NCI-H1105 treated with DMSO at 0.1 percent for 48 hours (cell line): ENCODE measurements at places on chromosomes 1 and 21.

DNA sequence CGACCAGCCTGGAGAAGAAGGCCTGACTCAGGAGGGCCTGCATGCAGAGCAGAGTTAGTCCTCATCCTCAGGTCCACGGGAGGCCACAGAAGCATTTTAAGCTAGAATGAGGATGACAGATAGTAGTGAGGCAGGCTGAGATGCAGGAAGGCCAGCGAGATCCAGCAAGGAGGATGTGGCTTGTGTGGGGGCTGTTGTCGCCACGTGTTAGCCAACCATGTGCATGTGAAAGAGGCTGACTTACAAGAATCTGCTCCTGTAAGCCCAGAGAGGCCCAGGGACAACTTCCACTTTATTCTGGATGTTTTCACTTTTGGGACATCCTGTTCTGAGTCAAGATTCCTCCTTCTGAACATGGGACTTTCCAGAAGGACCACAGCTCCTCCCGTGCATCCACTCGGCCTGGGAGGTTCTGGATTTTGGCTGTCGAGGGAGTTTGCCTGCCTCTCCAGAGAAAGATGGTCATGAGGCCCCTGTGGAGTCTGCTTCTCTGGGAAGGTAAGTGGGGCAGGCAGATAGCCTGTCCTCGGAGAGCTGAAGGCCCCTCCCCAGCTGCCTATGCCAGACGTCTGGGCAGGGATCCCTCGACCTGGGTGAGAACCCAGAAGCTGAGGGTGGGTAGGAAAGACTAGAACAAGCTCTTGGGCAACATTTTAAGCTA is at the start of gene SLAMF8:
TSS of gene SLAMF8 (plus strand) at position 433 of the 661 bp plus-strand sequence. CDS start at position 459, 26 bp downstream.
- no peak for DNase-seq

DNA sequence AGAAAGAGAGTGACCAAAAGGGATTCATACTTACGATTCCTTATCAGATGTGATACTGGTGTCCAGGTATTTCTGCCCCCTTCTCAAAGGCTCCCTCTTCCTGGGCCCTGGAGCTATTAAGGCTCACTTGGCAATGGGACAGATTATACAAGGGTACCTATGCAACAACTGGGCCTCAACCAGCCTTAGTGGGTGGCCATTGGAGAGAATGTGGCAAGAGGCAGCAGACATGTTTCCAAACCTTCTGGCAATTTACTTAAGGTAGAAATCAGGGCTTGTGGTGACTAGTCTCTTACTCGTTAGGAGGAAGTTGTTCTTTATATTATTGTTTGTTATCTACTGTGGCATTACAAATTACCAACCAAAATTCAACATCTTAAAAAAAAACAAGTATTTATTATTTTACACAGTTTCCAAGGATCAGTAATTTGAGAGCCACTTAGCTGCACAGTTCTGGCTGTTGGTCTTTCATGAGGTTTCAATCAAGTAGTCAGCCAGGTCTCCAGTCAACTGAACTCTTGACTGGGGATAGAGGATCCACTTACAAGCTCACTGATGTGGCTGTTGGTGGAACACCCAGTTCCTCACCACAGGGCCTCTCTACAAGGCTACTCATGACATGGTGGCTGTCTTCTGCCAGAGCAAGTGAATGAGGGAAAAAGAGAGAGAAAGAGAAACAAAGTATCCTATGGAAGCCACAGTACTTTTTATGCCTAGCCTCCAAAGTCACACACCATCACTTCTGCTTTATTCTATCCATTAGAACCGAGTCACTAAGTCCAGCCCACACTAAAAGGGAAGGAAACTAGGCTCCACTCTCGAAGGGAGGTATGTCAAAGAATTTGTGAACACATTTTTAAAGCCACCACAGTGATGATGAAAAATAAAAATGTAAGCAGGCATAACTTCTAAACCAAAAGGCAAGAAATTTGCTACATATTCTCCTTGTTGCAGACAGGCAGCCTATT is 10.7 kb downstream of the ZNF648 start:
- DNase-seq, result no peak

DNA sequence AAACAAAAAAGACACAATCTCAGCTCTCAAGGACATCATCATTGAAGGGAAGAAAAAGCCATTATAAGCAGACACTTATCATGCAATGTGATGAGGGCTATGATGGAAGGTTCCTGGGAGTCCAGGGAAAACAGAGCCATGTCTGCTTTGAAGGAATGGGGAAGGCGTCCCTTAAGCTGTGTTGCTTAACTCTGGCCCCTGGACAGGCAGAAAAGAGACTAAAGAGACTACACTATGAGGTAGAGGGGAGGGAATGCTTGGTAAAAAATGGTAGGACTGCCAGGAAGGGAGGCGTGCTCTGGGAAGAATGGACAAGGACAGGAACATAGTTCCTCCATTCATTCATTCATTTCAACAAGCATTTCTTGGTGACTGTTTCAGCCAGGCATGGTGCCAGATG is 21.2 kb downstream of the ASAP3 start:
- DNase-seq, result no peak

- DNase-seq, result no peak
These were observed 50.3 kb downstream of the GPR161 start for GRCh38 chr1:168086438-168086837.

DNA sequence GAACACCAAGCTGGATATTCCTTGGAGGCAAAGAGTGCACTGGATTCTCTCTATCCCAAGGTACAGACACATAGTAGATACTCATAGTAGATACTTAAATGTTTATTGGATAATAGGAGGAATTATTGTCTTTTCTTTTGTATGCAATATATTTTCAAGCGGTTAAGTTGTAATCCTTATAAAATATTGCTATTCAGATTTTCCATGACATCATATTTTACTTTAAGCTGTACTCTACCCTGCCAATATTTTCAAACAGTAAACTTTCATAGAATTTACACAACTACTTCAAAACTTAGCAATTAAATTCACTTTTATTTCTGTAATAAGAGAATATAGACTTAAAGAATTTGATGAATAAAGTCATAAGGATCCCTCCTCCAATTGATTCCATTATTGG is 546.5 kb upstream of the CAMK1G start:
- no peak for DNase-seq

- no peak for DNase-seq
These were observed 11.0 kb downstream of the AHCYL1 start for GRCh38 chr1:109995536-109995935.

- DNase-seq, result peak; percentile 8
These were observed 30.5 kb downstream of the BATF3 start for GRCh38 chr1:212669102-212669501.

DNA sequence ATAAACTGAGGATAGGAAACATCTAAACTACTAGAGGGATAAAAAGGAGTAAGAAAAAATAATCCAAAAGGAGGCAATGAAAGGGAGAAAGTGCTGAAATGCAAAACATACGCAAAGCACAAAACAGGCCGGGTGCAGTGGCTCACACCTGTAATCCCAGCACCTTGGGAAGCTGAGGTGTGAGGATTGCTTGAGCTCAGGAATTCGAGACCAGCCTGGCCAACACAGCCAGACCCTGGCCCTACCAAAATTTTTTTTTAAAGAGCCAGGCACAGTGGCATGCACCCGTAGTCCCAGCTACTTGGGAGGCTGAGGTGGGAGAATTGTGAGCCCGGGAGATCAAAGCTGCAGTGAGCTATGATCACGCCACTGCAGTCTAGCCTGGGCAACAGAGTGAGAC is 10.5 kb downstream of the SPOCD1 start:
- no peak for DNase-seq

DNA sequence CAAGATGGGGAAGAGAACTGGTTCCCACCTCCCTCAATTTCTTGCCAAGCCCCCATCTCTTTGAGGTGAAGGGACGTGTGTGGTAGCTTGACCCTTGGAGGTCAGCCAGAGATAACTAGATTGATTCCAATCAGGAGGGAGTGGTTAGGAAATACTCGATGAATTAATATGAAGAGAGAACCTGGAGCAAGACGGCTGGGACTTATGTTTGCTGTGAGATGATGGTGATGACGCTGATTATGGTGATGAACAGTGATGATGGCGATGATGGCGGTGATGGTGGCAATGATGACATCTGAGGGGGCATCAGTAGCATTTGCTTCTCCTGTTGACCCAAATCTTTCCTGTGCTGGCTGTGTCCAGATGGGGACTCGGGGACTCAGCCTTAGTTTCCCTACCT is 724 bp downstream of the PADI1 start:
- no peak for DNase-seq

DNA sequence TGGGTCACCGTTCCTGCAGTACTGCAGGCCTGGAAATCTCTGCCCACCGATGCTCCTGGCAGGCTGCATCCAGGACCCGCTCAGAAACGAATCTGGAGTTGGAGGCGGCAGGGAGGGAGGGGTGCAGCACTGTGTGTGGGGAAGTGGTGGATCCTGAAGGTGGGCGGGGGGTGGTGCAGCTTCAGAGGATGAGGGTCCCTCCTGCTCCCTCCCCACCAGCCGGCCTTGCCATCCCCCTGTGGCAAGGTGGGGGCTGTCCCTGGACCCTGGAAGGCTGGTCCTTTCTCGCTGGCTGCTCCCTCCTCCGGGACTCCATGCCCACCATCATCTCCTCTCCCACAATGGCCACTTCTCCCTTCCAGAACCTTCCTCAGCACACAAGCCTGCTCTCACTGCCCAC is 60.4 kb downstream of the B3GALT5 start:
- DNase-seq, result no peak

DNA sequence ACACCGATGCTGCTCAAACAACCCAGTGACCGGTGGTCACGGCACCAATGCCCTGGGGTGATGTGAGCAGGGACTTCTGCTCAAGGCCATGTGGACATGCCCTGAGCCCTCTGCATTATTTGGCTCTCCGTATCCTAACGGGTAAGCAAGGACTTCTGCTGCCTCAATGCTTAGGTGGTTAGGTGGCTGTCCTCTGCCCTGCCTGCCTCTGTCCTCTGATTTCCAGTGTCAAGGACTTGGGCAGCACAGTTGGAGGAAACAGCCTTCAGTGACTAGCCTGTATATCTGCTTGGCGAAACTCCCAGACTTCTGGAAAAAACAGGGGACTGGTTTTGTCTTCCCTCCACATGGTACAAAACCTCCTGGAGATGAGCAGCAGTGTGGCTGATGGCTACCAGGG is 34.5 kb downstream of the DNAJC11 start:
- no peak for DNase-seq

DNA sequence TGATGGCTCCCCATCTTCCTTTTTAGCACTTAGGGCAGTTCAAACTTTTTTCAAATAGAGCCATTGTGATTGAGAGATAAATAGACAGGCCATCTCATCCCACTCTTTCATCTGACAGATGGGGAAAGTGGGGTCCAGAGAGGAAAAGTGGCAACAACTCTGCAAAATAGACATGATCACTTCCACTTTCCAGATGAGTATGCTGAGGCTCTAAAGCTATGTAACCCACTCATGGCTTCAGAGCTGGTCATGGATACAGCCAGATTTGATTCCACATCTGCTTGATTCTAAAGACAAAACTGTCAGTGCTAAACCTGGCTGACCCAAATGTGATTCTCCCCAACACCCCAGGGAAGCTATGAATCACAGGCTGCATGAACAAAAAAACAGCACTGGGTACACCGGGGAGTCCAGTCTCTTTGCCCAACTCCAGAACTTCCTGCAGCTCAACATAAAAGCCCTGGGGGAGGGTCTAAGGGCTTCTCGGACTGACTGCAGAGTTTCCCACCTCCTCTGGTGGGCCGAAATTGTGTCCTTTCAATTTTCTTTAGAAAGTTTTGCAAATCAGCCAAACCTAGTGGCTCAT is 59.3 kb downstream of the PLPP3 start:
- no peak for DNase-seq

DNA sequence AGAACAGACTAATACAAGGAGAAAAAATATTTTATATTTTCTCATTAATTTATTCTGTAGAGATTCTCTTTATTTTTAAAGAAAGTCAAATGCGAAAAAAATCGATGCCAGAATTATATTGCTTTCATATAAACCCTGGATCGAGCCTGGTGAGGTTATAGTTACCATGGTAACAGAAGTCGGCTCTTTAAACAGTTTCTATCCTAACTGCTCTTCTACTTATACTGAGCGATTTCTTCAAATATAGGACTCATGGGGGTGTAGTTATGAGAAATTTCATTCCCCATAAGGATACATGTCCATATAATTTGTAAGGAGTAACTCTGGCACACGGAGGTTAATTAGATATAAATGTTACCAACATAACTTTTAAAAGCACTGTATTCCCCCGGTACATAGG is 973.5 kb upstream of the NCAM2 start:
- DNase-seq, result no peak

DNA sequence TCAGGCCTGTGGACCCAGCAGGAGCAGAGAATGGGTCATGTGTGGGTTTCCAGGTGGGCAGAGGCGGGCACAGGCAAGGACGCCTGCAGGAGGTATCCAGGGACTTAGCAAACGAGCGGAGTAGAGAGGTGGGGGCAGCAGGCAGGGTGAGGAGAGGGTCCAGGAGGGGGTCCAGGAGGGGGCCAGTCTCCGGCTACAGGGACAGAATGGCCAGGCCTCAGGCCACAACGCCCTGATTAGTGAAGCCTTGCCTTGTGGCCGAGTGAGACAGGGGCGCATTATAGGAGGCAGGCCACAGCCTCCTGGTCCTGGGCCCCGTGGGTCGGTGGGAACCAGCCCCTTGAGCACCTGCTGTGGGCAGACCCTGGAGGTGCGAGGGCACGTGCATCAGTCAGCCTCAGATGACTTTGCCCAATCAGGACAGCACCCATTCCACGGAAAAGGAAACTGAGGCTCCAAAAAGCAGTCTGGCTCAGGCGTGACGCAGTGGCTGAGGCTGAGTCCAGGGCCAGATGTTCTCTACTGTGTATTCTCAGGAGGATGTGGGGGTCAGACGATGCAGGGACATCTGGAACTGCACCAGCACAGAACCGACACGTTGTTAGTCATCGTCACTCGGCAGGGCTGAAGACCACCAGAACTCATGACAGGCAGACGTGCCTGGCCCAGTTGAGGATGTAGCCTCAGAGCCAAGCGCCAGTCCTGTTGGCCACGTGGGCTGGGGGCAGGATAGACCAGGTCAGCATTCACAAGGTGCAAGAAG is 113.7 kb downstream of the CRYAA start:
- DNase-seq, result no peak

DNA sequence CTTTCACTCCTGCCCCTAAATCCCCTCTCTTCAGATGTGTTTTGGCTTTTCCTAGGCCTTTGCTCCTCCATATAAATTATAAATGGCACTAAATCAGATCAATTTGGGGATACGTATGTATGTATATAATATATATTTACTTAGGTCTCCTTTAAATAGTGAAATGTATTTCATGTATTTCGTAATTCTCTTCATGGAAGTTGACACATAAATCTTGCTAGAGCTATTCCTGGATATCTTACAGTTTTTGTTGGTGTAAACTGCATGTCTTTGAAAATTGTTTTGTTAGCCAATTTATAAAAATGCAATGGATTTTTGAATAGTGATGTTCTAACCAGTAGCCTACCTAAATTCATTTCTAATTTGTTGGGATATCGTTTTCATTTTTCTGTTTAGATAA is 9.0 kb downstream of the RPF1 start:
- DNase-seq, result no peak

- no peak for DNase-seq
These were observed 42.6 kb upstream of the COL6A1 start for GRCh38 chr21:45938811-45939520.

- peak; percentile 22 for DNase-seq
These were observed 777 bp downstream of the NUDT17 start for GRCh38 chr1:145846201-145846612.
